ENCODE measurements at places on chromosomes 16 and 17.

GRCh38 chr17:37301288-37301687, 74.5 kb upstream of the C17orf78 start:
- DNase-seq, result peak; percentile 74

DNA sequence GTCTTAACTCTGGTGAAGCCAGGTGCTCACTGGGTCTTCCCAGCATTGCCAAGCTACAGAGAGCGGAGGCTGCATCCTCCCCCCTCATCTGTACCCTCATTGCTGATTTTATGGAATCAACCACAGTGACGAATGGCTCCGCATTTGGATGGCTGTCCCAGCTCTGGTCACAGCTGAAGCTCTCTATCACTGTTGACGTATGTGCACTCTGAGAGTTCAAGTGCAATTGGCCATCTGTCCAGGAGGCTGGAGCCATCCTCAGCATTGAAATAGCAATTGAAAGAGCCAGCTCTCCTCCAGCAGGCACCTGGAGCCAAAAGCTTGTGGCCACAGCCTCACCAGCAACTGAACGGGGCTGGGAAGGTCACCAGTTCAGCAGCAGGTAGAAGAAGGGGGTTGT, 494.1 kb downstream of the TMEM114 start:
- DNase-seq, result no peak

DNA sequence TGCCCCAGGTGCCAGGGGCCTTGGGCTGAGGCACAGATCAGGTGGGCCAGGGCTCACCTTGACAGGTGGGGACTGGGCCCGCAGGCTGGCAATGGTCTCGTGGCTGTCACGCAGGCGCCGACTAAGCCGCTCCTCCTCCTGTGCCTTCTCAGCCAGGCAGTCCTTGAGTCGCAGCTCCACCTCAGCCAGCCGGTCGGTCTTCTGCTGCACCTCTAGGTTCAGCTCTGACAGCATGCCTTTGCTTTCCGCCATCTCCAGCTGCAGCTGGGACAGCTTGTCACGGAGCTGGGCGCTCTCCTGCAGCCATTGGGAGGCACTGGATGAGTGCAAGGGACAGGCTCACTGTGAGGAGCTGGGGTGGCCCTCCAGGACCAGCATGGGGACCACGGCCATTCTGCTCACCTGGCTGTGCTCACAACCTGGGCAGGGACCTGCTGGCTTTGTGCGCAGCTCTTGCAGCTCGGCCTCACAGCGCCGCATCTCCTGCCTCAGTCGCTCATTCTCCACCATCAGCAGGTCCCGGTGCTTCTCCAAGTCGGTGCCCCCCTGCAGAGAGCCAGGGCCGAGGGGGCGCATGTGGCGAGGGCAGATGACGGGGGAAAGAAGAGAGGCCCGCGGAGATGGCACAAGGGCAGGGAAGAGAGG, 31.0 kb downstream of the KIFC3 start:
- DNase-seq, result no peak

GRCh38 chr16:29151317-29151716, 166.5 kb downstream of the LAT start:
- no peak for DNase-seq

DNA sequence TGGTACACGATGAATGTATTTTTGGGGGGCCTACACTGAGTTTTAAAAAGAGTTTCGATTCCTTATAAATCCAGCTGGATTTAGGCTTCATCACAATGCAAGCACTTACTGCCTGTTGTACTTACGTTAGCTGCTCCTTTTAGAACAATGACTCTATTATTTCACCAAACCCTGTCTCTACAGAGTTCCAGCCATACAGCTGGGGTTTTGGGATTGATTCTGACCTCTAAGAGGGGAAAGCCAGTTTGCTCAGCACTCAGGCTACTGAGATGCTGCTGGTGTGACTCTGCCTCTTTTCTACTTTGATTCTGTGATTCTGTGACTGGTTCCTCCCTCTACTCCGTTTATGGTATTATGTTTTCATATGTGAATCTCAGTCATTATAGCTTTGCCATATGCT, 329.7 kb downstream of the ABCC12 start:
- DNase-seq, result peak; percentile 56

- DNase-seq, result peak; percentile 71
Measured at GRCh38 chr16:67562918-67563707, 787 bp downstream of the CTCF start.

DNA sequence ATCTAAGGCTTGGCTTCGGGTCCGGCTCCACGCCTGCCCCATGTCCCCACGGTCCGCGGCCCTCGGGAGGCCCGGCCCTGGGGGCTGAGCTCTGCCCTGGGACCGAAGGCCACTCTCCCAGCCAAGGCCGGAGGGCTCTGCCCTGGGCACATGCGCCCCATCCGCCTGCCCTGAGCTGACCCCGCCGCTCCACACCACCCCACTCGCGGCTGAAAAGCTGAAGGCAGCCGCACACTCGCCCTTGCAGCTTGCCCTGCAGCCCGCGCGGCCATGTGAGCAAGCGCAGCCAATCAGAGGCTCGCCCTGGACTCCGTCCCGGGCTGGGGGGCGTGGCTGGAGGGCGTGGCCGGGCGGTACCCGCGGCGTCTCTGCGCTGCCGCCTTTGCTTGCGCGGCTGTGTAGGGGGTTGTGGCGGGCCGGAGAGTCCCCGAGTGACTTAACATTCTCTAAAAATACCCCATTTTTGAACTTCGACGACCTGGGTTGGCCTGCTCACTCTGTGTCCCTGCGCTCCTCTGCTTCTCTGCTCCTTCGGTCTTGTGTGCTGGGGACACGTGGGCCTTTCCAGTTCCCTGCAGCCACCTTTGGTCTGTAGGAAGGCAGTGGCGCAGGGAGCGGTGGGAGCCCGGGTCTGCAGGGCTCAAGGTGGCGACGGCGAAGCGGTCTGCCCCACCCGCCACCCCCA, 8.8 kb upstream of the MAP2K3 start:
- peak; percentile 95 for DNase-seq

DNA sequence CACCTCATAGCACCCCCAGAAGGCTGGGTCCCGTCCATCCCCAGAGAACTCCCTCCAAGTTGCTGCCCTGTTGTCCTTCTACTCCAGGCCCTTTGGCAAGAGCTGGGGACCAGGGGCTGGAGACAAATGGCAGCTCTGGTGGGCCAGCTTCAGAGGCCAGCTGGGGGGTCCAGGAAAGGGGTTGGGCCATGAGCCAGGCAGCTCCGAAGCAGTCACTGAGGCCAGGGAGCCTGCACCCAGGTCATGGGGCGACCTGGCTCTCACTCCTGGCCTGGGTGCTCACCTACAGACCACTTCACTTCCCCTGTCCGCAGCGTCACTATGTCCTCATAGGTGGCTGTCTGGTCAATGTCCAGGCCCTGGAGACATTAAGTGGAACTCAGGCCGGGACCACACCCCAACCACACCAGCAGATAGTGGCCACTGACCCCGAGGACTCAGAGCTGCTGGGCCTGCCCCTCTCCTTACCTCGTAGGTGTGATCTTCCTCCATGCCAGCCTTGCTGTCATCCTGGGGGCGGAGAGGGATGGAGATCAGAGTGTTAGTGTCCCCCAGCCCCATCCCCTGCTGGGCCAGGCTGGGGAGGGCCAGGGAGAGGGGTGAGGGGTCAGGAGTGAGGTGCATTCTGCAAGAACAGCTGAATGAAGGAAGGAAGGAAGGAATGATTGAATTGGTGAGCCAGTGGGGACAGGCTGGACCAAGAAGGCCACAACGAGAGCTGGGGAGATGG, 3.0 kb downstream of the CD79B start:
- no peak for DNase-seq

GRCh38 chr16:6725634-6726331, 606.9 kb upstream of the RBFOX1 start:
- peak; percentile 50 for DNase-seq

Data from Ammon's horn (tissue), 1 donor.